KG1 (cell line): ENCODE measurements at places on chromosomes 4 and X.

GRCh38 chr4:34466411-34466810 lies 1777.9 kb downstream of the ARAP2 start:
- DNase-seq, result no peak

DNA sequence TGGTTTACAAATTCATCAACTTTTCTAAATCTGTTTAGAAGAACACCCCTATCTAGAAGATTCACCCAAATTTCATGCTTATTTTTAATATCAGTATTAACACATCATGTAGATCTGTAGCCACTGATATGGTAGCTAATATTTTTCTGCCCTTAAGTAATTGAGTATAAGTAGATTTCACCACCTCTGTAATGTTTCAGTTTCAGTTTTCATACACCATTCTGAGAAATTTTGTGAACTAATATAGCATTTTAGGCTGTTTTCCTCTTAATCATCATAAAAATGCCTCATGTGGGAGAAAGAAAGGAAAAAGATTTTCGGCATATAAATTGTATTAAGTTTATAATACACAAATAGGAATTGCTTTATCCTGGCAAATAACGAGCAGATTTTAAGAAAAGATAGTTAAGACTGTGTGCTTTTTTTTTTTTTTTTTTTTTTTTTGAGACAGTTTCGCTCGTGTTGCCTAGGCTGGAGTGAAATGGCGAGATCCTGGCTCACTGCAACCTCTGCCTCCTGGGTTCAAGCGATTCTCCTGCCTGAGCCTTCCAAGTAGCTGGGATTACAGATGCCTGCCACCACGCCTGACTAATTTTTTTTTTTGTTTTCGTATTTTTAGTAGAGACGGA lies 21.4 kb upstream of the RBPJ start:
- no peak for DNase-seq

- peak; percentile 23 for DNase-seq
Measured at GRCh38 chr4:10664408-10664807, 20.2 kb downstream of the CLNK start.

GRCh38 chr4:184317234-184317918 lies 99.7 kb upstream of the ENPP6 start:
- DNase-seq, result no peak

- DNase-seq, result no peak
Measured at GRCh38 chrX:103170216-103170615, 44.7 kb upstream of the BEX4 start.

DNA sequence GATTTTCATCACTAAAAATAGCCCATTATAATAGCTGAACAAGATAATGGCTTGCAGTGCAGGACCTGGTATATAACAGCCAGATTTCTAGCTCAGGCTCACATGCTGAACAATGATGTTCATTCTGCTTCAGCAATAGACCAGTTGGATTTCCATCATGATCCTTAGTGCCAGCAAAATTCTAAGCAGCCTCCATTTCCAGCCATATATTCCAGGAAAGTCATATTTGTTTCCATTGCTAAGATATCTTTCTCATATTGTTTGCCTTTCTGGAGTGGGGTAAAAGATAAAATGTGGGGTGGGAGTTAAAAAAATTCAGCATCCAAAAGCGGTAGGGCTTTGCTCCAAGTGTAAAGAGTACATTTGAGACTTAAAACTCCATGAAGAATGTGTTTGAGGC lies 2344.1 kb downstream of the PCDH7 start:
- DNase-seq, result no peak
